ENCODE measurements at places on chromosomes 12 and 14.

GRCh38 chr14:59160506-59160905, 28.0 kb upstream of the DAAM1 start:
- no peak for DNase-seq

- DNase-seq = no peak
Observed at GRCh38 chr14:95875831-95876760, 536 bp upstream of the TUNAR start.

DNA sequence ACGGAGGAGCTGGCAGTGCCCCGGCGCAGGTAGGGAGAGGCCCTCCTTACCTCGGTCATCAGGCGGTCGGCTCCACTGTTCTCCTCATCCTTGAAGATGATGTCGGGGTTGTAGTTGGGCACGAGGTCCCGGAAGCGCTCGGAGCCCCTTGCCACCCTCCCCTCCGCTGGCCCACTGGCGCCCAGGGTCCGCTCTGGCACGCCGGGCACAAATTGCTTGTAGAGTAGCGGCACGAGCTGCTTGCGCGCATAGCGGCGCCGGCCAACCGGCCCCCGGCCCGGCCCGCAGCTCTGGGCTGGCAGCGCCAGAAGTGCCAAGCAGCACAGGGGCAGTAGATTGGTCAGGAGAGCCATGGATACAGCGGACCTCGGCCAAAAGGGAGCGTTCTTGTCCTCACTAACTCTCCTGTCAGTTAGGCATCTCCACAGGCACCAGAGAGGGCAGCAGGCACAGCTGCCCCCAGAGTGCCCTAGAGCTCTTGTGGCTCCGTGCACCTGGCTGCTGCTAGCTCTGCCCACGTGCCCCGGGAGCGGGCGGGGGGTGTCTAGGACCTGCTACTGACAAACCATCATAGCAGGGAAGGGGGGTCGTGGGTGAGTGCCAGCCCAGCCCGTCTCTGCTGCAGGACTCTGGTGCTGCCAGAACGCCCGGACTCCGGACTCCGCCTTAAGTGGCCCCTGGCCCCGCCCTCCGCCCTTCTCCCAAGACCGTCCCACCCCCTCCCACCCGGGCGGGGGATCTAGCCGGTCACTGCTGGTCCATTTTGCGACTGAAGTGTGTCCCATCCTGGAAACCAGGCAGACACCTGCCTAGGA, at the start of gene DHH:
DHH (minus strand) TSS at position 642 of the 815 bp plus-strand sequence; CDS start at position 353, 289 bp downstream.
- no peak for DNase-seq

DNA sequence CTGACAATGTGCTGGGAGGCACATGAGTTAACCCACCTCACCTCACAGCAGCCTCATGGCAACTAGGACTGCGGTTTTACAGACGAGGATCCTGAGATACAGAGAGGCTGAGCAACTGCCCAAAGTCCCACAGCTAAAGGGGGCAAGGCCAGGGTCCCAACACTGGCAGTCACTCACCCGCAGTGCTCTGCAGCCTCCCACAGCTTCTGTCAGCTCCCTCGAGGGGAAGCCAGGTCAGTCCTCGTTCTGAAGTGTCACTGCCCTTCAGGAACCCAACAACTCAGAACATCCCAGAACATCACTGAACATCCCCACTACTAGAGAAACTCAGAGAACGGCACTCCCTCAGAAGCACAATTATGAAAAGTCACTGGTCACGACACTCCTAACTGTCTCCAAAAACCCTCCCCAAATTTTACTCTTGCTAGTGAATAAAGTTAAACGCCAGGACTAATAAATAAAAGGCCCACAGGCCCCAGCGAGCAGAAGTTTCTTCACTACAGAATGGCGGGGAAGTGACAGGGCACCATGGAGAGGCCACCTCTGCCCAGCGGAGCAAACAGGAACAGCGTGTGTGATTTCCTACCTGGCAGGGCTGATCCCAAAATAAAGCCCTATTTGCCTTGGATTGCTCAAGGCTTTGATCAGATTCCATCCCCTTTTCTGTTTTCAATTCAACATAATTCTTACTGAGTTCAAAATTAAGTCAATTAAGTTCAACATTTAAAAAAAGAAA, 75.1 kb downstream of the TTC7B start:
- no peak for DNase-seq

GRCh38 chr12:68012712-68013111, 23.5 kb downstream of the IFNG-AS1 start:
- no peak for DNase-seq

DNA sequence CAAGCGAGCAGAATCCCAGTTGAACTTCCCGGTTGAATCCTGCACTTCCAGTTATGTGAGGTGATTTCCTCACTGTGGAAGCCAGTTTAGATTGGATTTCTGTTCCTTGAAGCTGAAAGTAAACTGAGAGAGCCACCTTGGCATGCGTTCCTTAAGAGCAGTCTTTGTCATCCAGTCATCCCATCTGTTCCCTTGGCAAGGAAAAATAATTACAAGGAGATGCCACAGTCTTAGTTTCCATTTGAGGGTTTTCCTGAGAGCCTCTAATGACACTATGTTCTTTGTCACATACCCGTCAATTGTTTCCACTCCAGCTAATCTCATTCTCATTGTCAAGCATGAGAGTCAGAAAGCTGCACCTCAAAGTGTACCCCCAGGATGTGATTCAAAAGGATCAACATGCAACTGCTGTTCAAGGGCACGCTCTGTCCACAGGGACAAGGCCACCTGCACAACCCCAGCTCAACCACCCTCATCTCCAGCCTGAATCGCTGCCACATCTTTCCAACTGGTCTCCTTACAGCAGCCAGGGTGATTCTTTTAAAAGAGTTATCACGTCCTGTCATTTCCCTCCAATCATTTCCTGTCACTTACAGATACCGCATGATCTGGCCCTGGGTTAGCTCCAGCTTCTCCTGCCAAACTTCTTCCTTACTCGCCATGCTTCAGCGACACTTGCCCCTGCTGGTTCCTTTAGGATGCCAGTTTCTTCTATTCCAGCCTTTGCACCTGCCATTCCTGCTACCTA, 18.0 kb upstream of the TCP11L2 start:
- DNase-seq = no peak

GRCh38 chr12:111437816-111438454, 32.2 kb downstream of the SH2B3 start:
- DNase-seq = peak; percentile 89

All from suppressor macrophage (primary cell).